ENCODE measurements at places on chromosomes 4 and X.

GRCh38 chrX:40171513-40172400, 74.0 kb upstream of the BCOR start:
- no peak for DNase-seq

DNA sequence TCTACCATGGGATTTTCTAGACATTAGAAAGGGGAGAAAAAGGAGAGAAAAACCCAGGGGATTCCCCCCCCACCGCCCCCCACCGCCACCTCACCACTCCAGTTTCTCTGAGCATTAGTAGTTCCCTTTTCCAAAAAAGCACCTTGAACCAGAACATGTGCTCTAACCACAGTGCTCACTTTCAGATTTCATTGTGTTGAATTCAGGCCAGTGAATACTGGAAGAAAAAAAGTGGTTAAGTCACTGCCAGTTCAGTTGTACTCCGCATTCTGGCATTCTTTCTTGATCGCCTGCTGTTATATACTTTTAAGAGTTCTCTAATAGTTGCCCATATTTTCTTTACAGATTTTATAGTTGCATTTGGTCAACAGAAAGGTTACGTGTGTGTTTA, 40.9 kb downstream of the JADE3 start:
- DNase-seq = no peak

GRCh38 chr4:81455897-81456296, 15.8 kb downstream of the RASGEF1B start:
- DNase-seq = no peak

- DNase-seq = no peak
Observed at GRCh38 chrX:34426334-34426733, 230.8 kb downstream of the TMEM47 start.

DNA sequence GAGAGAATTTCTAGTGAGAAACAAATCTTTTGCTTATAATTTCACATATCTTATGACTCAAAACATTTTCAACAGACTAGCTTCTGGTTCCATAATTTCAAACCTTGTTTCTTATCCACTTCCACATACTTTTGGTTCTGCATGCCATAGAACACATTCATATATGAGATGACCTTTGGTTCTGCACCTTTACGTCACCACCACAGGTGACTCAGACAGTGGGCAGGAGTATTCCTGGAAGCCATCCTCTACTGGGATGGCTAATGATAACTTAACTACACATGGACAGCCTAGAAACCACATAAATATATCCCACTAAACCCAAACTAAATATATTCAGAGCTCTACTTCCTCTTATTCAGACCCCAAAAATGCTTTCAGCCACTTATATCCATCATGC, 133.3 kb downstream of the DCK start:
- DNase-seq = no peak

DNA sequence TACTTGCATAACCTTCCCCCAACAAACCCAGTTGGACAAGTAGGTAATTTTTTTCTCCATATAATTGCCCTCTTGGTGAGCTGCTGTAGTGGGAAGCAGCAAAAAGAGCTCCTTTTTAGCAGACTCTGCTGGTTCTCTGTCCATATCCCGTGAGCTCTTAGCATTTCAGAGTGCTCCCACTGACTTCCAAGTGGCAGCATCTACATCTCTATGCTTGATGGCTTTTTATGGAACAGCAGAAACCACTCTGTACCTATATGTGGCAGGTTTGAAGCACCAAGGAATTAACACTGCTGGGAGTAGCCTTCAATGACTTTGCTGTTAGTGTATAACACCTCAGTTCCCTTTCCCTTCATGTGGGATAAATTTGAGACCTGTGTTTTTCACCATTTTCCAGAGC, 168.4 kb upstream of the NHS start:
- no peak for DNase-seq

DNA sequence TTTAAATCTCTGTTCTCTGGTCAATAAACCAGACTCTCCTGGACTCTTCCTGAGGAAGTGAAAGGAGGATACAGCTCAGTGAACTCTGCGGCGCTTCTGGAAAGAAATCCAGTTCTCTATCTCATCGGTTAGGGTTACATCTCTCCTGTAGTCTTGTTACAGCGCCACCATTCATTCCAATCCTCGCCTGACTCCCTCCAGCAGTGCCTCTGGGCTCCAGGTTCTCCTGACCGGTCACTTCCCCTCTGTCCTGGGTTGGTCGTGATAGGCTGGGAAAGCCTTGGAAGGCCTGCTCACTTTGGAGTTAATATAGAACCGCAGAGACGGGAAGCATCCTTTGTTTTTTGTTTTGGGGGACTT, 97.0 kb upstream of the STOX2 start:
- DNase-seq = no peak

GRCh38 chrX:72367516-72367915, 61.8 kb upstream of the CITED1 start:
- no peak for DNase-seq

GRCh38 chr4:42865572-42866189, 26.8 kb upstream of the GRXCR1 start:
- DNase-seq = no peak

DNA sequence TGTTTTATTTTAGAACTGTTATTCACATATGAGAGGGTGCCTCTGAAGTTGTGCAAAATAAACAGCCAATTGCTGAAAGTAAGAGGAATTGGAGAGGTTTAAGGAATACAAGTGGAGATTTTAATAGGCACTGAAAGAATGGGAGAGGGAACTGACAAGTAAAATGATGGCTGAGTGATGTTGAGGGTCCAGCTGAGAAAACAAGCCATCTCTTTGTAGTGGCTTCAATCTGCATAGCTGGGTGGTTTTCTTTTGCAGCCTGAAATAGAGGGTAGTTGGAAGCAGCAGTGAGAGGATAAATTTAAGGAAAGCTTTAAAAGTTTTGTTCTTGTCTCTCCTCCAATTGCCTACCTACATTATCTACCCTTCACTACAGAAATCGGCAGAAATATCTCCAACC, 106.7 kb upstream of the DGKK start:
- DNase-seq = no peak
